Endodermal cell (in vitro differentiated cells): ENCODE measurements at places on chromosomes 16 and 17. TPM values are rescaled to one million over a fixed set of nuclear protein-coding genes. Genes with fewer than 3 reads are reported as not detected.
A peak's percentile ranks its signal among the peaks of the same experiment; 100 is the strongest.

GRCh38 chr16:67296420-67296819 lies 17.1 kb downstream of the PLEKHG4 start:
- H3K27me3 ChIP-seq = no peaks in the 10 kb centered on the region
- no peak for DNase-seq
- no peaks in the 10 kb centered on the region for H3K36me3 ChIP-seq
- H3K27ac ChIP-seq = no peak overlapping the region

- peaks cover 16% of the 10 kb centered on the region for H3K4me1 ChIP-seq
- DNase-seq = no peak
- H3K36me3 ChIP-seq = no peaks in the 10 kb centered on the region
- no peak overlapping the region for H3K4me3 ChIP-seq
Observed at GRCh38 chr17:49104511-49105074, 28.0 kb upstream of the B4GALNT2 start.

DNA sequence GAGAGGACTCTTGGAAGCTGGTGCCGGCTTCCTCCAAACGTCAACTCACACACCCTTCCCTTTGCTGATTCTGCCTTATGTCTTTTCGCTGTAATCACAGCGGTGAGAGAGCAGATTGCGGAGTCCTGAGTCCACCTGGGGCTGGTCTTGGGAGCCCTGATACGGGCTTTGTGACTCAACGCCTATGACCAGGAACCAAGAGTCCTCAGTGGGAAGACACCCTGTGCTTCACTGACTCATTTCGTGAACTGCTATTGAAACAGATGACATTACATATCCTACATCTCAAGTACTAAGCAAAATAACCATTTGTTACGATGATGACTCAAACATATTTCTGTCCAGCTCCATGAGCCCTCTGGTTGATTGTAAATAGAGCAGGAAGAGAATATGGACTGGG lies 90.7 kb upstream of the CREBBP start:
- no peaks in the 10 kb centered on the region for H3K36me3 ChIP-seq
- DNase-seq = no peak
- H3K4me1 ChIP-seq = no peaks in the 10 kb centered on the region
- no peaks in the 10 kb centered on the region for H3K27me3 ChIP-seq
- H3K27ac ChIP-seq = no peak overlapping the region
- H3K4me3 ChIP-seq = no peak overlapping the region

DNA sequence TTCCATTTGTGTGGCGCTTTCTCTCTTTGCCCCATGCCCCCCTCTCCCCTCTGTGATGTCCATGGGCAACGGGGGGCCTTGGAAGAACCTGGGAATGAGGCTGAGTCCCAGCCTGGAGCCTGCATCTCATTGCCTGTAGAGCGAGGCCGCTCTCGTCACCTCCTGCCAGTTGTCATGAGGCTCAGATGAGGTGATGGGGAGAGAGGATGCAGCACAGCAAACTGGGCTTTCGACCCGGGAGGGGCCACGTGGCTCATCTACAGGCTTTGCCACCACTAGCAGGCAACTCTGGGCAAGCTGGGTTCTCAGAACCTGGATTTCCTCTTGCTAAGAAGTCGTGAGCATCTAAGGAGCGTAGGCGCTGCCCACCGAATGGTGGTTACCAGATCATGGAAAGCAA lies 31.9 kb upstream of the CREBBP start:
- H3K4me1 ChIP-seq = no peaks in the 10 kb centered on the region
- no peak overlapping the region for H3K27ac ChIP-seq
- no peaks in the 10 kb centered on the region for H3K27me3 ChIP-seq
- H3K4me3 ChIP-seq = no peak overlapping the region

GRCh38 chr17:10166176-10166935 lies 32.0 kb downstream of the GAS7 start:
- H3K4me3 ChIP-seq = no peak overlapping the region
- no peaks in the 10 kb centered on the region for H3K27me3 ChIP-seq
- no peak overlapping the region for H3K27ac ChIP-seq
- no peaks in the 10 kb centered on the region for H3K36me3 ChIP-seq
- DNase-seq = no peak
- H3K4me1 ChIP-seq = no peaks in the 10 kb centered on the region

DNA sequence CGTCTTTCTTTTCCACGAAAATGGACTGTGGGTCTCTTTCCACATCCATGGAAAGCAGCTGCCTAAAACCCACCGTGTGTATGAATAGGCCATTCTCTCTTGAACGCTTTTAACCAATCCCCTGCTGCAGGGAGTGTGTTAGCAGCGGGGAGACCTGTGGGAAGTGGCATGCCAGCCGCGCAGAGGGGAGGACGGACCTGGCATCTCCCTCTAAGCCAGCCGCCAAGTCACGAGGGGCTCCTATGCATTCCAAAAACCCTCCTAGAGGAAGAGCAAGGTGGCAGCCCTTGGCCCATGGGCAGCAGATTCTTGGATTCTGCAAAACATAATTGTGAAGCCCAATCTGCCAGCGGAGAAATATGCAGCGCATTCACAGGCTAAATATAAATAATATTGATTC lies 15.4 kb downstream of the RBFOX3 start:
- H3K27ac ChIP-seq = no peak overlapping the region
- H3K4me1 ChIP-seq = no peaks in the 10 kb centered on the region
- DNase-seq = no peak
- H3K36me3 ChIP-seq = no peaks in the 10 kb centered on the region
- H3K27me3 ChIP-seq = peaks cover 5% of the 10 kb centered on the region
- no peak overlapping the region for H3K4me3 ChIP-seq

DNA sequence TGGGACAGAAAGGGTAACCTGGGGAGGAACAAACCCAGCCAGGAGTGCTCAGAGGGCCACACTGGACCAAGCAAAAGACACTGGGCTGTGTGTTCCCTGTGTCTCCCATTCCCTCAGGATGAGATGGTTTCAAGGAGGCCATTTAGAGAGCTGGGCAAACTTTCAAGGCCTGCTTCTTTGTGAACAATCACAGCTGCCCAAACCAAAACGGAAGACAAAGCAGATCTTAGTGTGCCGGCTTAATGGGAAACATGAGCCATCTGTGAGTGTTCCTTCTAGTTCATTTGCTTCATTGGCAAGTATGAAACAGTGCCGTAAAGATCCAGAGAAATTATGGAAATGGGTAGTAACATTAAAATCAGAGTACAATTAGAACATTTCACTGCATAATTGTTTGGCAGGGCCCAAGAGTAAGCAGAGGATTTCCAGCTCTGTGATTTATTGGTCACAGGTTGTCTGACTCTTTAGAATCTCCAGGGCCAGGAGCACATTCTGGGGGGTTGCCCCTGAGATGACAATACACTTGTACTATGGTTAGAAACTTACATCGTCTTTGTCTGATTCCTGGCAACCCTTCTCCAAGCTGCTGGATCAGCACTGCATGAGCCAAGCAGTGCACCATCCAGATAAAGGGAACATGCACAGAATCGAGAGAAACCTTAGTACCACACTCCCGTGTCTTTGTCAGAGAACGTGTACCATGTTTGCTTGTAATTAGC lies 412.1 kb downstream of the RBFOX1 start:
- H3K27ac ChIP-seq = no peak overlapping the region
- H3K4me1 ChIP-seq = peaks cover 10% of the 10 kb centered on the region
- H3K36me3 ChIP-seq = no peaks in the 10 kb centered on the region
- DNase-seq = no peak
- peaks cover 30% of the 10 kb centered on the region for H3K27me3 ChIP-seq
- no peak overlapping the region for H3K4me3 ChIP-seq

DNA sequence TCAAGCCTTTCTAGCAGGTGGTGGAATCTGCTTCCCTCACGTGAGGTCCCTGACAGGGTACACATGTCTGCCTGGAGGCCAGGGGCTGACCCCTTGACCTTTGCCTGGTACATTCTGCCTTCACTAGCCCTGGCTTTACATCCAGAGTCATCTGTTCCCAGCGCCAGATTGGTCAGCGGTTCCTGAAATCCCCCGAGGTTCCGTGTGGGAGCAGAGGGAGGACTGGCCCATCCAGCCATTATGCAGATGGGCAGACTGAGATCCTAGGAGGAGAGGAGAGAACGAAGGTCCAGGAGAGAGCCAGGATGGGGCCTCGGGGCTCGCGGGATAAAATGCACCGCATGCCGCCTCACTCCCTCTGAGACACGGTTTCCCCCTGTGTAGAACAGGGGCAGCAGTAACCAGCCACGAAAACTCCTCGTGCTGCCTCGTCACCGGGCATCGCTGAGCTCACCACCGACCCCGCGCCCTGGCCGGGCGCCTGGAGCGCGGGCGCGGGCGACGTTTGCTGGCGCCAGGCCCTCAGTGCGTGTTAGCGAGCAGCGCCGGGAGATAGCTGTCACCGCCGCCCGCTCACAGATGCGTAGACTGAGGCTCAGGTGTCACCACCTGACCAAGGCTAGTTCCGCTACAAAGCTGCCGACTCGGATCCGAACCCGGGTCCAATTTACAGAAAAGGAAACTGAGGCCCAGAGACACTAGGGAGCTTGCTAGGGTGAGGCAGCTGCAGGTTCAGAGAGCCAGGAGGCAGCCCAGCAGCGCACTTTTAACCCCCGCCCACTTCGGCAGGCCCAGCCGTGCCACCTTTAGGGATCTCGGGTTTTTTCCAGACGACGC lies 811 bp upstream of the MAP2K3 start:
- DNase-seq = no peak
- peaks cover 12% of the 10 kb centered on the region for H3K27me3 ChIP-seq
- H3K36me3 ChIP-seq = no peaks in the 10 kb centered on the region
- H3K27ac ChIP-seq = no peak overlapping the region
- peaks cover 13% of the 10 kb centered on the region for H3K4me1 ChIP-seq
- H3K4me3 ChIP-seq = peak overlapping the region; percentile 67

DNA sequence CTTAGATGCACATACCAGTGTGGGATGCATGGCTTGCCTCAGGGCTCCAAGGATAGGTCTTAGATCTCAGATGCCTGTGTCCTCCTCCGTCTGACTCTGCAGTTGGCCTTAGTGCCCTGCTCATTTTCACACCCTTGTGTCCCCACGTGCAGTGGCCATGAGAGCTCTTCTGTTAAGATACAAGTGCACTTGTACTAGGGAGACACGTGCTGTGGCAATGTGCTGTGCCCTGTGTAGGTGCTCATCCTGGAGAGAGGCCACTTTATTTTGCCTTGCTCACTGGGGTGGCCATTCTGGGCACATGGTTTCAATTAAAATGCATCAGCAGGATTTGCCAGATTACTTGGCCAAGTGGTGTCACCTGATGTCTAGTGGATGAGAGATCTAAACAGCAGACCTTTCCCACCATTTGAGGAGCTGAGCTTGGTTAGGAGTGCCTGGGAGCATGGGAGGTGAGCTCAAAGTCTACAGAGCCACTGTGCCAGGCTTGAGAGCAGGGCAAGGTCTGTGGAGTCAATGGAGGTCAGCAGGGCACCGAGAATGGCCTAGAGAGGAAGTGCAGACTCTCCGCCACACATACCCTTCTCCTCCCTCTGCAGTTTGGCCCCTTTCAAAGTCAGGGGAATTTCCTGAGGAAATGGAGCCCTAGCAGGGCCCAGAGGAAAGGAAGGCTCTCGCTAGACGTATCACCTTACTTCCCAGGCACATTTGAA lies 25.2 kb upstream of the SMPD3 start:
- no peaks in the 10 kb centered on the region for H3K27me3 ChIP-seq
- no peak for DNase-seq
- H3K27ac ChIP-seq = no peak overlapping the region
- no peaks in the 10 kb centered on the region for H3K4me1 ChIP-seq

DNA sequence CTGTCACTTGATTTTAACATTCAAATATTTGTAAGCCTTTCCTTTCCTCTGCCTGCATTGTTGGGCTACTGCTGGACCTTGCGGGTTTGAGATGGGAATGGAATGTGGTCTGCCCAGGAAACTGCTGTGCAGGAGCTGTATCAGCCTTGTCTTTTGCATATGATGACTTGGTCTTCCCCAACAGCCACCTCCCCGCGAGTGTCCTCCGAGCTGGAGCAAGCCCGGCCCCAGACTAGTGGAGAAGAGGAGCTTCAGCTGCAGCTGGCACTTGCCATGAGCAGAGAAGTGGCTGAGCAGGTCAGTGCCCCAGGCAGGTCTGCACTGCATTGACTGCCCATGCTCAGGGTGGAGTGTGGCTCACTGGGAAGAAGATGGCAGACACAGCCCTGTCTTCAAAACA lies 52.8 kb downstream of the B9D1 start:
- no peak overlapping the region for H3K4me3 ChIP-seq
- no peaks in the 10 kb centered on the region for H3K27me3 ChIP-seq
- H3K4me1 ChIP-seq = no peaks in the 10 kb centered on the region
- H3K27ac ChIP-seq = no peak overlapping the region

DNA sequence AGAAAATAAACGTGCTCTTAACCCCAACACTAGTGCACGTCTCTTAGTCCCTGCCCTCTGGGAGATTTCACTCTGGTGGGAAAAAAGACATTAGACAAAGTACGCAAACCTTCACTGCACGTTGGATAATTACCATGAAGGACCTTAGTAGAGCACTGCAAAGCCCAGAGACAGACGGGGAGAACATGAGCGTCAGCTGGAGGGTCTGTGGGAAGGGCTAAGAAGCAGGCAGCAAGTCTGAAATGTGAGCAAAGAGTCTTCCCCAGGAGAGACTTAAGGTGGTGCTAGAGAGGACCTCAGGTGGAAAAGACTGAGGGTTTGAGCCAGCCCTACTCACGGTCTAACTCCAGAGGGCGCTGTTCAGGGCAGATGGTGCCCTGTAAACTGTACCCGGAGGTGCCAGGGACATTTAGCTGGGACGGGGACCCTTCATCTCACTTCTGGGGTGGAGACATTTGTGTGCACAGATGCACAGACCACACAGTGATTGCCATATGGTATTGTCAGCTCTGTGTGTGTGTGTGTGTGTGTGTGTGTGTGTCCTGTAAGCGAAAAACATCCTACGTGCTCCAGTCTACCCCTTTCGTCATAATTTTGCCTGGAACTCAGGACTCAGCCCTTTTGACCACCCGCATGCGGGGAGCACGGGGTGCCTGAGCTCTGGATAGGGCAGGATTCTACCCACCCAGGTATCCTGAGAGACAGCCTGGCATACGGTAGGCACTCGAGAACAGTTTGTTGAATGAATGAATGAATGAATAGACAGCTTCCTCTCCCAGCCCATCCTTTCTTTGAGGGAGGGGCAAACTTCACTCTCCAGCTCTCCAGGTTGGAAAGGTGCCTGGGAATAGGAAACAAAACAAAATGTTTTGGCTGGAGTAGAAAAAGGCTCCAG lies 10.1 kb upstream of the STAC2 start:
- H3K27me3 ChIP-seq = no peaks in the 10 kb centered on the region
- peak; percentile 94 for DNase-seq
- no peak overlapping the region for H3K4me3 ChIP-seq
- no peaks in the 10 kb centered on the region for H3K36me3 ChIP-seq

DNA sequence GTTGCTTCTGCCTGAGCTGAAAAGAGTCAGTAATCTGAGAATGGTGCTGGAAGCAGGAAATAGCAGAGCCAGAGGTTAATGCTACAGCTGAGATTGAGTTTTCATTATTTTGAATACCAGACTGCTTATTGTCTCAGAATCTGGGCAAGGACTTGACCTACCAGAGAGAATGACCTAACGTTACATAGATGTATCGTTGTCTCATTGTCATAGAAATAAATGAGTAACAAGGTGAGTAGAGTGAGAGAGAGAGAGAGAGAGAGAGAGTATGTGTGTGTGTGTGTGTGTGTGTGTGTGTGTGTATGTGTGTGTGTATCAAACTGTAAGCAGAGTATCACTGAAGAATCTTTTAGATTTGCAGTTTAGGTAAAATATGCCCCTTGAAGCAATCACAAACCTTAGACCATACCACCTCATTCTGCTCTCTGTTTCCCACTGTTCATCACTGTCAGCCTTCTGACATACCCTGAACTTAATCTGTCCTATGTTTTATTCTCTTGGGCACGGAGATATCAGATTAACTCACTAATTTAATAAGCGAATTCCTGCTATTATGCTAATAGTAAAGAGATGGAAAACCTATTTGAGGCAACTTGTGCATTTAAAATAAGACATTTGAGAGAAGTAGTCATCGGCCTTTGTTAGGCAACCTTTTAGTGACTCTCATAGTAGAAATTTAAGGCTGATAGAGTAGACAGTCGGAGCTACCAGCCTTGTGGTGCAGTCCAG lies 87.8 kb downstream of the CYB561 start:
- no peaks in the 10 kb centered on the region for H3K4me1 ChIP-seq
- no peaks in the 10 kb centered on the region for H3K27me3 ChIP-seq
- H3K27ac ChIP-seq = no peak overlapping the region
- H3K4me3 ChIP-seq = no peak overlapping the region

Gene TM4SF5
- 0.53 TPM in 1 of 3 replicates, not detected in the others for total RNA-seq

Gene NHLRC4
- total RNA-seq = 1.1 and 1.3 TPM in 2 replicates

Gene HS3ST3A1
- 1.0 to 2.4 TPM (median 1.2 TPM) in 3 replicates for total RNA-seq
